ENCODE measurements at places on chromosomes 2 and 18. TPM values are rescaled to one million over a fixed set of nuclear protein-coding genes. Genes with fewer than 3 reads are reported as not detected.

- DNase-seq = no peak
Observed at GRCh38 chr2:890791-891190, 59.9 kb upstream of the SNTG2 start.

- no peak for DNase-seq
Observed at GRCh38 chr2:3435445-3435844, 56.0 kb downstream of the TRAPPC12 start.

GRCh38 chr2:232937278-232937906 lies 67.3 kb downstream of the SNORC start:
- DNase-seq = no peak

DNA sequence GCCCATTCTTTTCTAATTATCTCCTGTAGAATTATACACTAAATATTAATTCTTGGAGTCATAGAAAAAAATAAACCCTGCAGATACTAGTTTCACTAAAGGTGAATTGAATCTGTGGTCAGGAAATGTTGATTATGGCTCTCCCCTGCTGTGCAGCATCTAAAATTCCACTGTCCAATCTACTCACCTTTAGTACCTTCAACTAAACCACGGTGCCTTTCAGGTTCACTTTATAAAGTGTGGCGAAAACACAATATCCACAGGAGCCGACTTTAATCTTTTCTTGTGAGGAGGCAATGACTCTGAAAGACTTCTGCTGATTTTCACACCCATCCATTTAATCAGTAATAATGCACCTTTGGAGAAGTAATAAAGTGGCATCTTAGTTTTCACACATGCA lies 402.3 kb downstream of the THSD7B start:
- no peak for DNase-seq

- DNase-seq = no peak
Observed at GRCh38 chr2:88191722-88192042, 21.5 kb downstream of the THNSL2 start.

GRCh38 chr18:59267503-59268126 lies 5.6 kb downstream of the RAX start:
- no peak for DNase-seq

Gene UGT1A3
- not detected for total RNA-seq

Gene ATOH8
- total RNA-seq = 1.3 TPM

Gene SCN1A
- total RNA-seq = 0.62 TPM

Gene KLHL14
- 7.8 TPM for total RNA-seq

Gene KCNK3
- total RNA-seq = 1.2 TPM

Data from progenitor cell of endocrine pancreas (in vitro differentiated cells).